Foreskin melanocyte (primary cell): ENCODE measurements at places on chromosomes 3 and 15.
A peak's percentile ranks its signal among the peaks of the same experiment; 100 is the strongest.

GRCh38 chr15:89364741-89365450 is 30.3 kb upstream of the POLG start:
- DNase-seq: no peak

- DNase-seq: peak; percentile 75
Measured at GRCh38 chr3:153289334-153289808, 127.3 kb downstream of the RAP2B start.

GRCh38 chr15:52232327-52232726 is 41.1 kb upstream of the GNB5 start:
- peak; percentile 82 for DNase-seq

- DNase-seq: no peak
Measured at GRCh38 chr15:51191766-51192165, 97.1 kb upstream of the TNFAIP8L3 start.

DNA sequence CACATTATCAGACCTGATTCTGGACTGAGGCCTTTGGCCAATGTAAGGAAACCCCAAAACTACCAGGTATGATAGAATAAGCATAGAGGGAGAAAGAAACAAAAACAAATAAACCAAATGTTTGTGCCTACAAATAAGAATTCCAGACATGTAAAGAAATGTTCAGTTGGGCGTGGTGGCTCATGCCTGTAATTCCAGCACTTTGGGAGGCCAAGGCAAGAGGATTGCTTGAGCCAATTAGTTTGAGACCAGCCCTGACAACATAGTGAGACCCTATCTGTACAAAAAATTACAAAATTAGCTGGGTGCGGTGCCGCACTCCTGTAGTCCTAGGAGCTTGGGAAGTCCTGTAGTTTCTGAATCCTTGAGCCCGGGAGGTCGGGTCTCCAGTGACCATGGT is 13.0 kb downstream of the TMEM202 start:
- no peak for DNase-seq

DNA sequence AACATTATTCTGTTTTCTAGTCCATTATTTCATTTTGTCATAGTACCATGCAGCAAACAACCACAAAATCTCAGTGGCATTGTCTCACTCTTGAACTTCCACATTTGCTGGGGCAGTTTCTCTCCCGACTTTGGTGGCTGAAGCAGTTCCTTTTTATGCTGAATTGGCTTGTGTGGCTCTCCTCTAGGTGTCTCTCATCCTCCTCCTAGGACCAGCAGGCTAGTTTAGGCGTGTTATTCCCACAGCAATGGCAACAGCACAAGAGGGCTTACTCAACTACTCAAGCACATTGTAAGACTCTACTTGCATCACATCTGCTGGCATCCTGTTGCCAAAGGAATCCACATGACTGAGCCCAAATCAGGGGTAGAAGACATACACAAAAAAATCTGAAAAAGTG is 201.8 kb upstream of the KCNH8 start:
- DNase-seq: no peak

- no peak for DNase-seq
Measured at GRCh38 chr3:119310071-119310470, 15.9 kb downstream of the ARHGAP31 start.

- DNase-seq: no peak
Measured at GRCh38 chr3:101278727-101279126, 41.6 kb downstream of the IMPG2 start.

DNA sequence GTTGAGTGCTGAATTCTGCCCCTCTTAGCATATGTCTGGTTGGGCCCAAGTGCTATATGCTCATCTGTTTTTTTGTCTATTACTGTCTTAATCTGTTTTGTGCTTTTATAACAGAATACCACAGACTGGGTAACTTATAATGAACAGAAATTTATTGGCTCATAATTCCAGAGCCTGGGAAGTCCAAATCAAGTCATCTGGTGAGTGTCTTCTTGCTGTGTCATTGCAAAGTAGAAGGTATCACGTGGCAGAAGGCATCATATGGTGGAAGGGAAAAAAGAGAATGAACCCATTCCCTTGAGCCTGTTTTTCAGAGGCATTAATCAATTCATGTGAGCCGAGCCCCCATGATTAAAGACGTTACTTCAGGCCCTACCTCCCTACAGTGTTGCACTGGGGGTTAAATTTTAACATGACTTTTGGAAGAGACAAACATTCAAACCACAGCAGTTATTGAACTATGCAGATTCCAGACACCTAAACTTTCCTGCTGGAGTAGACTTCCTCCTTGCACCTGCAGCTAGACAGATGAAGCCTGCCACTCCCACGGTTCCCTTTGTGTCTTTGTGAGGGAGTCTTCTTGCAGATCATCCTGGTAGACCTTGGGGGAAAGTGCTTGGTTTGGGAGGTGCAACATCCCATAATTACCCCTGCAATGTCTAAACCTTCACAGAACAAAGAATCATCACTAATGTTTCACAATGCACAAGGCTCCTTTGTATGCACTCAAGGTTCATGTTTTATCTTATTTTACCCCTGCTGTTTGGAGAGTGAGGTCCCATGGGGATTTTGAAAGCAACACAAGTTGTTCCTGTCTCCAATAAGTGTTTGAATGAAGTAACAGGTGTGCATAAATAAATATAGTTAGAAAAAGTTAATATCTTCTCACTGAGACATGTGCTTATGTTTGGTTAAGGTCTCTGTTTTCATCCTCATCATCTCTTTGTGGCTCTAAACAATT is 64.7 kb upstream of the XCR1 start:
- DNase-seq: no peak

GRCh38 chr3:50297896-50298725 is 1.1 kb downstream of the HYAL3 start:
- DNase-seq: no peak

GRCh38 chr3:152200476-152201420 is 68.0 kb upstream of the MBNL1 start:
- DNase-seq: no peak

DNA sequence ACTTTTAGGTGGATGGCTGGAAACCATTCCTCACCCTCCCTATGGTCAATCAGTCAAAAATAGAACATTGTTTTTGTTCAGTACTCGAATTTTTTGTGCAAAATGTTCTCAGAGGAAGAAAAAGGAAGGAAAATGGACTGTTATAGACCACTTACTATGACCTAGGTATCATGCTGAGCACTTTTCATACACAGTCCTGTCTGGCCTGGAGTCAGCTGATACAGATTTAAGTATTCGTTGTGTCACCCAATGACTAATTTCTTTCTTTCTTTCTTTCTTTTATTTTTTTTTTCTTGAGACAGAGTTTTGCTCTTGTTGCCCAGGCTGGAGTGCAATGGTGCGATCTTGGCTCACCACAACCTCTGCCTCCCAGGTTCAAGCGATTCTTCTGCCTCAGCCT is 29.1 kb upstream of the TNIK start:
- DNase-seq: no peak

DNA sequence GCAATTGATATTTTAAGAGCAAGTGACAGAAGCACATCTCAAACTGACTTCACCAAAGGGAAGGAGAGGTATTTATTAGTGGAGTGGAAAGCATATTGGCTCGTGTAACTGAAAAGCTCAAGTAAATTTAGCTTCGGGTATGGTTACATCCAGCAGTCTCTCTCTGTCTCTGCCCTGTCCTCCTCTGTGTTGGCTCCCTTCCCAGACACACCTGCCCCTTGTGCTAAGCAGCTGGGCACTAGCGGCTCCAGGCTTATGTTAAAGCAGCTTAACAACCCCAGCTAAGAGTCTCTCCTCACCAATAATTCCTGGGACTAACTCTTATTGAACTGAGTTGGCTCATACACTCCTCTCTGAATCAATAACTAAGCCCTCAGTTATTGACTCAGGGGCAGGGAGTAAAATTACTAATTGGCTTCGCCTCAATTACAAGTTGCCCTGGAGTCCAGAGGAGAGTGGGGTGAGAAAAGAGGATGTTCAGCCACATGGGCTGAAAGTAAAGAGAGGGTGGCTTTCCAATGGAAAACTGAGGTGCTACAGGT is 12.8 kb upstream of the SH3BP5 start:
- no peak for DNase-seq

- DNase-seq: no peak
Measured at GRCh38 chr3:72449551-72449950, 398.7 kb downstream of the SHQ1 start.
